ENCODE measurements at places on chromosomes 2 and 18.

DNA sequence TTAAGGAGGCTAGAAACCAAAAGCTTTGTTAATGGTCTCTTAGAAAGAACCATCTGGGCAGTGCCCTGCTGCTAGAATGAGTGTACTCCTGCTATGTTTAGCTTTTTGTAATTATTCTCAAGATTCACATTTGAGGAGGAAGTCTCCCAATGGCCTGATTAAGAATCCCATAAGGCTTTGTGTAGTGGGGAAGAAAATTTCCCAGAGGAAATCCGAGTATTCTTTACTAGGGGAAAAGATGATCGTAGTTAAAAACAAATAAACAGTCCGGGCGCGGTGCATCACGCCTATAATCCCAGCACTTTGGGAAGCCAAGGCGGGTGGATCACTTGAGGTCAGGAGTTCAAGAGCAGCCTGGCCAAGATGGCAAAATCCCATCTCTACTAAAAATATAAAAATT, 117.9 kb downstream of the PTRHD1 start:
- no peak for DNase-seq

GRCh38 chr2:110101280-110101844, 14.3 kb downstream of the MALL start:
- no peak for DNase-seq

- no peak for DNase-seq
Observed at GRCh38 chr2:47810850-47811249, 27.9 kb downstream of the MSH6 start.

- no peak for DNase-seq
Observed at GRCh38 chr18:48809365-48809764, 141.4 kb downstream of the SMAD7 start.

GRCh38 chr2:208531361-208531760, 124.8 kb downstream of the PTH2R start:
- no peak for DNase-seq

- no peak for DNase-seq
Observed at GRCh38 chr2:145488571-145488970, 968.7 kb upstream of the ZEB2 start.

GRCh38 chr2:144357623-144358373, 162.1 kb downstream of the ZEB2 start:
- DNase-seq, result no peak
